CD4-positive, alpha-beta T cell treated with Interferon alpha-2 for 1 hour (primary cell): ENCODE measurements at places on chromosomes 7 and 10.

DNA sequence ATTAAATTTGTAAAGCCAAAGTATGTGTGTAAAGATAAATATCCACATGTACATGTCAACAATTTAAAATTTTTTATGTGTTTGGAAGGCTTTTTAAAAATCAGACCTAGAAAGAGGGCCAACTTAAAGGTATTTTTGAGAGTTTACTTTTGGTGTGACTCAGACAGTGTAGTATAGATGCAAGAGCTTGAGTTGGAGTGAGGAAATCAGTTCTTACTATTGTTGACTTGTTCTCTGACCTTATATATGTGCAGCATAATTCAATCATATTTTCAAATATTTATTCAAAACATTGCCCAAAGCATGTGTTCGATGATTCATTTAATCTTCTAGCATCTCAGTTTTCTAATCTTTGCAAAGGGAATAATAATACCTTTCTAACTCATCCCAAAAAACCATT, 243.7 kb upstream of the PRKCQ start:
- DNase-seq: no peak

DNA sequence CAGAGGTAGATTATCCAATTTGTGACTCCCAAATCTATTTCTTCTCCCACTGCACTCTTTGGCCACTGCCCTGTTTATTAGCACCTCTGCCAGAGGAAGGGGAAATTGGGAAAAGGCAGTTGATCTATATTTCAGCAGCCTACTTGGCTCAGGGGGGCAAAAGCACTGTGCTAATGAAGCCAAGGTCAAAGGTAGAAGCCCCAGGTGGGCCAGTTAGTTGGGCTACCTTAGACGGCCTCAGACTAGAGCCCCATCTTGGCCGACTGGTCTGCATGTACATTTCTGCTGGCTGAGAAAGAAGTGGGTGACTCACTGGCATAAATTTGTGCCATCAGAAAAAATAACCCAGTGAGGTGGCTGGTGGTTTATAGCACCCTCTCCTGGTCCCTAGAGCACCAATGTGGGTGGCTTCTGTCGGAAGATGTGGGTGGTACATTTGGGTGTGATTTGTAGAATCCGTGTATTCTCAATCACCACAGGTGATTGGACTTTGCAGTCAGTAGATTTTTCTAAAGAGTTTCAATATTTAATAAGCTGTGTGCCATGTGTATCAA, 293.3 kb upstream of the MKI67 start:
- no peak for DNase-seq

- no peak for DNase-seq
Observed at GRCh38 chr7:22120391-22121053, 174.8 kb upstream of the CDCA7L start.

DNA sequence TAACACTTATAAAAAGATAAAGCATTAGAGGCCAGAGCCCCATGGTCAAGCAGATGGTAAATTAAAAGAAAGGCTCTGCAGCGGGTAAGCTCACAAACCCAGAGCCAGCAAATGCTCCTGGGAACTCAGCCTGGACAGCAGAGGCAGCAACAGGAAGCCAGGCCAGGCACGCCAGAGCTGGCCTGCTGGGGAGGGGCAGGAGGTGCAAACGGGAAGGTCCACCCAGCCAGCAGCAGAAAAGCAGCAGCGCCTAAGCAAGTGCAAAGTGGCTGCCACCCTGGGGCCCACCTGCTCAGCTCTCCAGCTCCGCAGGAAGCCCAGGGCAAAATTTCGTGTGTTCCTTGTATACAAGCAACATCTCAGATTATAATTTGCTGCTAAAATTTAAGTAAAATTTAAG, 82.7 kb upstream of the GPR22 start:
- DNase-seq: no peak

DNA sequence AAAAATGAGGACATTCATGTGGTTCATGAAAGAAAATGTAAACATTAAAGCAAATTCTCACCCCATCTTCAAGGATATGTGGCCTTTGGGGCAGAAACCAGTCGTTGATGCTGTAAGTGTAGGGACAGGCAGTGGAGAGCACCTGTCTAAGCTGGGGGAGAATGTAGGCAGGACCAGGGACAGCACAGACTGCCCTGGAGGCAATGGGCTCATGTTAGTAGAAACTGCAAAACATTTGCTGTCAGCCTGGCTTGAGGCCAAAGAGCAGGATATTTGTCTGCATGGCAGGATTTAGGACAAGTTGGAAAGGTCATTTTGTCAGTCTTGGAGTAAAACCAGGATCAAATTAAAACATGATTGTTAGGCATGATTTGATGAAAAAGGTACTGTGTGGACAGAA, 211.6 kb upstream of the AGK start:
- DNase-seq: no peak

DNA sequence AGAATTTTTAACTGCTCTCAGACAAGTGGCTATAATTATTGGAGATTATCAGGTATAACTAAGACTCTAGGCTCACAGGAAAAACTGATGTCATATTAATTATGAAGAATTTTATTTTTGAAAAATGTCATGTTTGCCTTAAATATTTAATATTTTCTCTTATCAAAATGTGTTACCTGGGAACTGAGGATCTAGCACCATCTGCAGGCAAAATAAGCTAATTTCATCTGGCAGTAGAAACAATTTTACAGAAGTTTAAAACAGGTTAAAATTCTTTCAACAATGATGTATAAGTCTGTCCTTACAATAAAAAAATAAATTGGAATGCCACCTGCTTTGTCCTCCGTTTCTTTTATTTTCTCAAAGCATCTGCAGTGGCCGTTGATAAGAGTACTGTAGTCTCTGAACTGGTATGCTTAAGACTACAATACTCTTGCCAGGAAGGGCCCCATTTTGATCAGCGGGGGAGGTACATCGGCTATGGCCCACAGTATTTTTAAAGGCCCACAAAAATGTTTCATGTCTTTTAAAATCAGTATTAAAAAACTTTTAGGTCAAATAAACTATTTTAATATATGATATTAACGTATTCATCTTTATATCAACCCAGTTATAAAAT, 81.3 kb downstream of the VWDE start:
- no peak for DNase-seq

- peak; percentile 58 for DNase-seq
Observed at GRCh38 chr10:119283818-119284217, 76.4 kb downstream of the GRK5 start.

GRCh38 chr10:73019100-73019499, 64.5 kb upstream of the PLA2G12B start:
- DNase-seq: no peak

- no peak for DNase-seq
Observed at GRCh38 chr7:122789156-122789555, 86.4 kb upstream of the RNF148 start.

DNA sequence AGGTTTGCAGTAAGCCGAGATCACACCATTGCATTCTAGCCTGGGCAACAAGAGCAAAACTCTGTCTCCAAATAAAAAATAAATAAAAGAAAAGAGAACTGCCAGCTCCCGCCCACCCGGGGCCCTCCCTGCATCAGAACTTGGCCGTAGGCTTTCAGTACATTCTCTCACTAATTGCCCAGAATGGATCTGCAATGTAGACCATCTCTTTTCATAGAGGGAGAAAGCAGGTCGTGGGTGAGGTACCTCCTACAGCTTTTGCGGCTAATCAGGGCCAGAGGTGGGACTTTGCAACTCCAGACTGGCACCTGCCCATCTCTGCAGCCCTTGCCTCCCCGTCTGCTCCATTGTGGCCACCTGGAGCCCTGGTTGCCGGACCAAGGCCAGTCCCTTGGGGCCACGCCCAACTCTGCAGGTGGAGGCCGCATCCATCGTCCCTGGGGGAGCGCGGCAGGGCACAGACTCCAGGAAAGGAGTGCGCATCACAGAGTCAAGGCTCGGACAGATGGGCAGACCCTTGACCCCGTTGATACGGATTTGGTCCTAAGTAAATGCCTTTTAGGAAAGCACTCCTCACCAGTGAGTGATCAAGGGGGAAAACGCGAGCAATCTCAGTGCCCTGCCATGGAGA, 179.1 kb upstream of the SH2B2 start:
- no peak for DNase-seq

DNA sequence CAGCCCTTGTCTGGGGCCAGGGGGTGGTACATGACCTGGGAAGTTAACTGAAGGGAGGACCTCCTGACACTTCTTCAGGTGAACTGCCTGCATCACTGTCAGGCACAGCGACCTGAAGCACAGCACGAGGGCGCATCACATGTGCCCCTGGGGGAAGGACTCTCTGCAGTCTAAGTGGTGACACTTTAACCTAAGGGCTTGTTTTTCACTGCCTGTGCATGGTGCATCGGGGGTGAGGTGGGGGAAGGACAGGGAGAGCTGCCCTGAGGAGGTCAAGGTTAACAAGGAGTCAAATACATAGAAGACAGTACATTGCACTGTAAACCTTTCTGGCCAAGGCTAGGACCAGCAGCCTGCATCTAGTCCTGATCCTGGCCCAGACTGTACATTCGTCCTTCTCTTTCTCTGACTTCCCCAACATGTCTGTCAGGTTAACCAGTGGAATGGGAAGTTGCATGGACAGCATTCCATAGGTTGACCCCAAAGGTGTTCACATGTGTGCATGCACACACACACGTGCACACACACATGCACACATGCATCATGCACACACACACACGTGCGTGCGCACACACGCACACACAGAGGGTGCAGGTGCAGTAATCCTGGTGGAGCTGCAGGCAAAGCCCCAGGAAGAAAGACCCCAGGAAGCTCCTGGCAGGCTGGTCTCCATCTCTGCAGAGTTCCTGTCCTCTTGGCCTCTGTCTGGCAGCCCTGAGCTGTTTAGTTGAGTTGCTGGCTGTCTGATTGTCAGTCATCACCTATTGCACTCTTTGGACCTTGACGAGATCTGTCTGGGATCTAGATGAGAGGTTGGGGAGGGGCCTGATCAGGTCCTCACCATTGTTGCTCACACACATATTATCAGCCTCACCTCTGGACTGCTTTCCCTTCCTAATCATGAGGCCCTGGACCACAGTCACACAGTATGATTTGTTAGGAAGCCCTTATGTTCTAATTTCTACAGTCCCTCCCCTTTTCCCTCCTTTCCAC, 37.8 kb downstream of the WDFY4 start:
- no peak for DNase-seq

DNA sequence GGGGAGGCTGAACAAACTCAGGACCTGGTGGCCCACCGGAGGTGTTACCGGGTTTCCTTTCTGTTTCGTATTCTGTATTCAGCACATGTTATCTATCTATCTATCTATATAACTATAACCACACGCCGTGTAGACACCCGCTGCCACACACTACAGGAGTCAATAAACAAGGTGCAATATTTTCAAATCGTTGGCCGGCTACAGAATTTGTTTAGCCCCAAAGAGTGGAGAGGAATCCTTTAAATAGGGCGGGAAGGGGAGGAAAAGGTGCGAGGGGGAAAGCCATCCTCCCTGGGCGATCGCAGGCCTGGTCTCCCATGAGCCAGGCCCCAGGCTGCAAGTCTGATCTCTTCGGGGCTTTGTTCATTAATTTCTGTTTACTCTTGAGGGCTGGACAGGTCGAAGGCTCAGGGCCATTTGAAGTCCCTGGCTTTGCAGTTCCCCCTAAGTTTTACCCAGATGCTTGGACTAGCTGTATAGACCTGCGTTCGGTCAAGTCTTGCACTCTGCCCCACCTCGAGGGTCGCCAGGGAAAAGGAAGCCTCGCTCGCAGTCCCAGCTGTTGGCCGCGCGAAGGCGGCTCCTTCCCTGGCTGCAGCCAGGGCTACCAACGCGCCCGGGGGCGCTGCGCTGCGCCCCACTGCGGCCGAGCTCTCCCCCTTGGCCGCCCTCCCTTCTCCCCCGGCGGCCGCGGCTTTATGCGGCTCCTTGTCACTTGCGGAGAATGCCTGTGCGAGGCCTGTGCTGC, 3.8 kb downstream of the NKX2-3 start:
- no peak for DNase-seq
